ENCODE measurements at places on chromosomes 3 and 15.

- H3K4me3 ChIP-seq, result no peak overlapping the region
- no peaks in the 10 kb centered on the region for H3K27me3 ChIP-seq
- no peaks in the 10 kb centered on the region for H3K36me3 ChIP-seq
- H3K4me1 ChIP-seq, result no peaks in the 10 kb centered on the region
These were observed 222.4 kb downstream of the CD47 start for GRCh38 chr3:107868449-107868848.

GRCh38 chr3:70242297-70242882, 70.0 kb downstream of the MDFIC2 start:
- DNase-seq, result no peak
- no peaks in the 10 kb centered on the region for H3K4me1 ChIP-seq
- no peaks in the 10 kb centered on the region for H3K27me3 ChIP-seq
- no peak overlapping the region for H3K27ac ChIP-seq
- H3K36me3 ChIP-seq, result no peaks in the 10 kb centered on the region
- no peak overlapping the region for H3K4me3 ChIP-seq

DNA sequence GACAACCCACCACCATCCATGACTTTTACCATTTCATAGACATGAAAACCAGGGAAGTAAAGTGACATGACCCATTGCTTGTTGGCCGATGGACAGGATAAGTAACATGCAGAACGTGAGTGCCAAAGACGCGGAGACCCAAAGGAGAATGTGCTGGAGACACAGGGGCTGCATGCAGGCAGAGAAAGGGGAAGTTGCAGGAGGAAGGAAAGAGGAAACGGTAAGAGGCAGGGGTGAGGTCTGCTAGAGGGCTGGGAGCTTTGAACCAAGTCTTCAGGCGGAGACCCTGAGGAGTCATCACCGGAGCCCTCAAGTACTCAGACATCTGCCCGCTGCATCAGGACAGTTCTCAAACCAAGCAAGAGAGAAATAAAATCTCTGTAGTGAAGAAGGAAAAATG, 34.9 kb downstream of the MAGEF1 start:
- H3K4me3 ChIP-seq, result no peak overlapping the region
- no peaks in the 10 kb centered on the region for H3K27me3 ChIP-seq
- H3K4me1 ChIP-seq, result no peaks in the 10 kb centered on the region
- H3K36me3 ChIP-seq, result no peaks in the 10 kb centered on the region
- H3K27ac ChIP-seq, result no peak overlapping the region

- DNase-seq, result no peak
- H3K36me3 ChIP-seq, result no peaks in the 10 kb centered on the region
- no peaks in the 10 kb centered on the region for H3K4me1 ChIP-seq
- H3K4me3 ChIP-seq, result no peak overlapping the region
- no peaks in the 10 kb centered on the region for H3K27me3 ChIP-seq
These were observed 195.7 kb upstream of the ATP11B start for GRCh38 chr3:182597621-182598041.

DNA sequence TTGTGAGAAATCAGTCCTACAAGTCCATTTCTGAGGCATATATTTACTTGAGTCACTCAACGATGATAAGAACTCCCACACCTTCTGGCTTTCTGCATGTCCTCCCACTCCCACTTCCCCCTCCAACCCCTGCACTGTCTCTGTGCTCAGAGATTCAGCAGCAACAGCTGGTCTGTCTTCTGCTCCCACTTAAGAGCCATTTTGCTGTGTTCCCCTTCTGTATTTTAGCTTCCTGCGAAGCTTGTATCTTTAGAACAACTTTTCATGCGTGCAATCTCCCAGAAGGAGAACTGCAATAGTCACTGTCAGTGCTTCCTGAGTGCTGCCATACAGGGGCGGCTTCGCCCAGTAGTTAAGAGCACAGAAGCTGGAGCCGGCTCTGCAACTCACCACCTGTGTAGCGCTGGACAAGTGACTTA, 90.0 kb upstream of the SPATA12 start:
- H3K27me3 ChIP-seq, result no peaks in the 10 kb centered on the region
- H3K27ac ChIP-seq, result no peak overlapping the region
- no peaks in the 10 kb centered on the region for H3K36me3 ChIP-seq
- no peak overlapping the region for H3K4me3 ChIP-seq

GRCh38 chr15:73293773-73294172, 75.0 kb downstream of the HCN4 start:
- no peak overlapping the region for H3K27ac ChIP-seq
- H3K27me3 ChIP-seq, result no peaks in the 10 kb centered on the region

DNA sequence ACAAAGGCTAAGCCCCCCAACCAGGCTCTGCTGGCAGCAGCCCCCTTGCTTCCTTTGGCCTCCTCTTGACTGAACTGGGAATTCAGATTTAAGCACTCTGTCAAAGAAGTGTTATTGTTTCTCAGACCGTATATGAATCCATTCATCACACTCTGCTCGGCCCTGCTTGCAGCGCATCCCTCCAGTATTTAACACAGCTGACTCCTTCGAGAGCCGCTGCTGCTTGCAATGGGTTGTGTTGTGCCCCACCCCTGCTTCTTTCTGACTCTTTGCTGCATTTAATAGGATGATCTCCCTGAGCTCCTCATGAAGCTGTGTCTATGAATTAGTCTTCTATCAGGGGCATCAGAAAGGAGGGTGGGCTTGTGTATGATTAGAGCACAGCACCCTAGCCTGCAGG, 31.2 kb downstream of the C3orf20 start:
- no peaks in the 10 kb centered on the region for H3K36me3 ChIP-seq
- no peak overlapping the region for H3K27ac ChIP-seq
- H3K4me3 ChIP-seq, result no peak overlapping the region

DNA sequence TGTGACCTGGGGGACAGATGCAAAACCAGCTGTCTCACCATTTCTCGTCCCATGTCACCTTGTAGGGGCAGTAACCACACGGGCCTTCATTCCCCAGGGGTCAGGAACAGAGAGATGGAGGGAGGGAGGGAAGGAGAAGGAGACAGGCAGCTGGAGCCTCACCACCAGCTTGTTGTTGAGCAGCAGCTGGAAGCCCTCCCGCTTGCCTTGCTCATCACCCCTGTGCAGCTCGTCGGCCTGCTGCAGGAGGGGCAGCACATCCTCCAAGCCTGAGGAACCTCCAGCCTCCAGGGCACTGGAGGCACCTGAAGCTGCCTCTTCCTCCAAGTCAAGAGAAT, 10.3 kb downstream of the RMDN3 start:
- H3K36me3 ChIP-seq, result peaks cover 71% of the 10 kb centered on the region
- H3K27me3 ChIP-seq, result no peaks in the 10 kb centered on the region
- H3K4me1 ChIP-seq, result no peaks in the 10 kb centered on the region

GRCh38 chr3:38141952-38142273, 3.5 kb downstream of the MYD88 start:
- no peak overlapping the region for H3K4me3 ChIP-seq
- DNase-seq, result peak; percentile 22
- H3K36me3 ChIP-seq, result peaks cover 16% of the 10 kb centered on the region
- H3K27me3 ChIP-seq, result no peaks in the 10 kb centered on the region

DNA sequence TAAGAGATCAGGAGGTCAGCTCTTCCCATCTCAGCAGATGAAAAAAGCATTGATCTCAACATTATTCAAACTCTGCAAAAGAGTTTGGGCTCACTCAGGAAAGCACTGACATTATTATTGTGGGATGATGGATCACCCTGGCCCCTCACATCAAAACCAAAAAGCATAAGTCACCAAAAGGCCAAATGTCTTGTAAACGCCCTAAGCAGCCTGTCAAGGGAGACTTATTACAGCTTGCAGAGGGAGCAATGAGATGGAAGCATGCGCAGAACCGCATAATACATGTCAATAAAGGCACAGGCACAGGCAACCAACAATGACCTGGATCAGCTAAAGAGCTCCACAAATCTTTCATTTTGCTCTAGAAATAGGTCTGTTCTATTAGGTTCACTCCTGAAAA, 4.6 kb downstream of the FSIP1 start:
- H3K4me3 ChIP-seq, result no peak overlapping the region
- no peaks in the 10 kb centered on the region for H3K36me3 ChIP-seq
- no peaks in the 10 kb centered on the region for H3K27me3 ChIP-seq
- H3K4me1 ChIP-seq, result peaks cover 2% of the 10 kb centered on the region
- H3K27ac ChIP-seq, result no peak overlapping the region

- no peak overlapping the region for H3K4me3 ChIP-seq
- H3K27me3 ChIP-seq, result no peaks in the 10 kb centered on the region
- no peak for DNase-seq
- H3K4me1 ChIP-seq, result no peaks in the 10 kb centered on the region
These were observed 47.5 kb upstream of the SLC9A9 start for GRCh38 chr3:143895805-143896204.

- H3K36me3 ChIP-seq, result no peaks in the 10 kb centered on the region
- DNase-seq, result no peak
- H3K27ac ChIP-seq, result no peak overlapping the region
- H3K4me1 ChIP-seq, result no peaks in the 10 kb centered on the region
- no peaks in the 10 kb centered on the region for H3K27me3 ChIP-seq
- no peak overlapping the region for H3K4me3 ChIP-seq
These were observed 237.5 kb downstream of the P3H2 start for GRCh38 chr3:189883113-189883753.

GRCh38 chr3:133762539-133762938, 16.3 kb downstream of the TF start:
- no peaks in the 10 kb centered on the region for H3K27me3 ChIP-seq
- H3K4me1 ChIP-seq, result no peaks in the 10 kb centered on the region
- no peak overlapping the region for H3K27ac ChIP-seq
- no peaks in the 10 kb centered on the region for H3K36me3 ChIP-seq
- no peak overlapping the region for H3K4me3 ChIP-seq
- no peak for DNase-seq

DNA sequence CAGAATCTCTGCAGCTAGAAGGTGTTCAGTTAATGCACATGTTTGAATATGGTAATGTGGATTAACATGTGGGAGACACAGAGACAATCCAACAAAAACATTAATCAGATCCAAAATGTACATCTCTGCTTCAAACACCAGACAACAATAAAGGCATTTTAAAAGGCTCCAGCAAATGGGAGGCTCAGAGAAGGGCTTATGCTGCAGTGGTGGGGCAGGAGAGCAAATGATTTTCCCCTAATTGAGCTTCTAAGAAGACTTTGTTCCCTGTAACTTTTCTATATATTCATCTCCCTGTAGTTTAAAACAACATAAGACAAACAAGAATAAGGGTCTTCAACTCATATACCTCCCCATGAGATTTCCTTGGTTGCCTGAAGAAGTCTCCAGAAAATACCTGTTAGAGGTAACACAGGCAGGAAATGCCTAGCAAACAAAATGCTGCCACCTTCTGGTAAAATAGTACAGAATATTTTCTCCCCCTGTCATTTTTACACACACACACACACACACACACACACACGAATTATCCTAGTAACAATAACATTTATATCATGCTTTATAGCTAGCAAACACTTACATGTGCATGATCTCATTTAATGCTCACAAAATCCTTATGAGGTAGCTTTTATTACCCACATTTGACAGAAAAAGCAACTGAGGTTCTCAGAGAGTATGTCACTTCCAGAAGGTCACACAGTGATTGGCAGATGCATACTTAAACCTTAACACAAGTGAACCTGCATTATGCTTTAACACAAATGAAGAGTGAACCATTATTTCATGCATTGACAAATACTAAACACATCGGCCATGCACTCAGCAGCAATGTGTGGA, 123.4 kb upstream of the MB21D2 start:
- H3K27me3 ChIP-seq, result no peaks in the 10 kb centered on the region
- H3K36me3 ChIP-seq, result no peaks in the 10 kb centered on the region
- DNase-seq, result no peak
- no peak overlapping the region for H3K27ac ChIP-seq

DNA sequence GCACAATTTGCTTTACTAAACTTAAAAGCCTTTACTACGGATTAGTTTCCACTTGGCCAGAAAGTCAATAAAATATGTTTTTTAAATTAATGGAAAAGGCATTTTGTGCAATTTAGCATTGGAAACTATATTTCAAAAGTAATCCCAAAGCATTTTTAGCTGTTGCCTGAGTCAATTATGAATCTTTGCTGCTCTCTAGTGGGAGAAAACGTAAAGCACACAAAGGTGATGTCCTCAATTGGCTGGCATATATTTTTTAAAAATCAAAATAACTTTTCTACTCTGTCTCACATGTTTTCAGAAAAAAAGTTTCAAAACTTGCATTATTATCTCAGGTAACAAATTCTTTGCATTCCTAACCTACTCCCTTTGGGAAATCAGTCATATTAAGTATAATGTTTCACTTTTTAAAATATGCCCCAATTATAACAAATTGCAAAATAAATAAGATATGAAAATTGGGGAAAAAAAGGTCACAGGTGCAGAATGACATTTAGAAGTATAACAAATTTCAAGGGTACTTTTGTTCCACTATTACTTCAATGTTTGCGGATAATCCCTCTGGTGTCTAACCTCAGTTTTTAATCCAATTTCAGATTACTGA, 47.2 kb upstream of the TEX55 start:
- H3K36me3 ChIP-seq, result no peaks in the 10 kb centered on the region
- H3K27ac ChIP-seq, result no peak overlapping the region
- no peak for DNase-seq
- H3K4me1 ChIP-seq, result no peaks in the 10 kb centered on the region

DNA sequence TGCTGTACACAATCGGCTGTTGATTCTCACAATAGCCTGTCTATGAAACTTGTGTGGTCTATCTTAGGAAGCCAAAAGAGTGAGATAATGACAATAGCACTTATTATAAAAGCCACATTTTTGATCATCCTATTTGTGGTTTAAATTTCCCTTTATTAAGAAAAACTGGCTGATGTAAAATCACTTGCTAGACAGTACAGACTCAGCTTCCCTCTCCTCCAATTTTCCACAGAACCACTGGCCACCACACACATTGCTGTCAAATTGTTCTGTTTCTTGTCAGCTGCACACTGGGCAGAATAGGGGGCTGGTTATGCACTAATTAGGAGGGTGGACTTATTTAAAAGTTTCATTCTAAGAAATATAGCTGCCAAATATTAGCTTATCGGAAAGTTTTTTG, 425.9 kb downstream of the EPHA3 start:
- H3K4me3 ChIP-seq, result no peak overlapping the region
- no peaks in the 10 kb centered on the region for H3K27me3 ChIP-seq
- H3K27ac ChIP-seq, result no peak overlapping the region
- H3K36me3 ChIP-seq, result no peaks in the 10 kb centered on the region
- no peak for DNase-seq

DNA sequence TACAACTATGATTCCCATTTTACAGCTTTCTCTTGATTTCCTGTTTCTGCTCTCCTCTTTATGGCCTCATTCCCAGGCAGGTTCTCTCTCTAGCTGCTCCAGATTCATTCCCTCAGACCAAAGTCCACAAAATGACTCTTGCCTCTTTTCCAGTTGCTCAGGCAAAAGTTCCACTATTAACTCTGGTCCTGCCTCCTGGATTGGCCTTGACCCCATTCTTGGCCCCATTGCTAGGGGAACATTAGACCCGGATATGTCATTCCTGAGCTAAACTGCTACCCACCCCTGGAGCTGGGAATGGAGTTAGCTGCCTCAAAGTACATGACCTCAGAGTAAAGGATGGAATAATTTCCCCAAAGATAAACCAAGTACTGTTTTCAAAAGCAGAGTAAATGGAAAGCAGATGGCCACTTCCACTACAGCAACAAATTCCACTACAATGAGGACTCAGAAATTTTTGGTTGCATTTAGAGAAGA, 73.0 kb upstream of the GAP43 start:
- peak overlapping the region; percentile 44 for H3K27ac ChIP-seq
- H3K4me3 ChIP-seq, result no peak overlapping the region
- no peak for DNase-seq

- peaks cover 59% of the 10 kb centered on the region for H3K36me3 ChIP-seq
- H3K27me3 ChIP-seq, result no peaks in the 10 kb centered on the region
These were observed 9.6 kb downstream of the UBL7 start for GRCh38 chr15:74451322-74451721.
